MCF 10A (cell line): ENCODE measurements at places on chromosomes 7 and 10. TPM values are rescaled to one million over a fixed set of nuclear protein-coding genes. Genes with fewer than 3 reads are reported as not detected.

Gene POU6F2
- 0.19 and 0.25 TPM in 2 replicates for total RNA-seq

Gene PAPOLB
- not detected in 2 replicates for total RNA-seq

Gene CNNM1
- total RNA-seq: 0.10 TPM in 1 of 2 replicates, not detected in the other

Gene GTF2IRD1
- total RNA-seq: 77.6 and 83.1 TPM in 2 replicates

Gene LBX1
- not detected in 2 replicates for total RNA-seq

Gene LIPK
- total RNA-seq: not detected in 2 replicates

Gene EGFR
- 371 and 448 TPM in 2 replicates for total RNA-seq
